ENCODE measurements at places on chromosomes 3 and 15.

DNA sequence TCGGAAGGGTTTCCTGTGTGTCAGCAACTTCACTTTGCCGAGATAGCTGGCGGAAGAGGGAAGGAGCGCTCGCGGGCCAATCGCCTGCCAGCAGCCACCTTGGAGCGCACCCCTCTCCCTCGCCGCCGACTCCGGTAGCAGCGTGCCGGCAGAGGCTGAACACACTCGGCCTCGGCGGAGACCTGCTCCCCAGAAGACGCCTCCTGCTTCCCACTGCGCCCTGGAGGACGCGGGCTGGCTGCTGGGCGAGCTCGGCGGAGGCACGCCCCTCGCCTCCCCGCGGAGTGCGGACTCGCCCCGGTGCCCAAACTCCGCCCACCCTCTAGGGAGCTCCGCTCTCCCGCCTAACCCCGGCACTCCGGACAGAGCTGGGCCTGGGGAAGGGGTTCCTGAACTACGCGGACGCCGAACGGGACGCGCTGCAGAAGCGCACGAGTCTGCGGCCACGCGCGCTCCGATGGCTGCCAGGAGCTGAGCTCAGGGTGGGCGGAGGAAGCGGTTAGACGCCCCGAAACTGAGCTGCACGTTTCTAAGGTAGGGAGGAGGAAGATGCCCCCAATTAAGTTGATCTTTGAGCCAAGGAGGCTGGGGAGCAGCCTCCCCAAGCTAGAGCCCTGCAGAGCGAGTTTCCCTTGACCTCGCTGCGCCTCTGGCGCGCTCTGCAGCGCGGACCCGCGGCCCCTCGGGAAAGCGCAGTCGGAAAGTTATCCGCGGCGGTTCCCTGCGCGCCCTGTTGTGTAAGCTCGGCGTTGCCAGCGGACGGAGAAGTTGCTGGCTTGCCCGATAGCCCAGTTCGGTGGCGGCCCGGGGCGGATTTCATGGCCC lies at the start of gene P2RY1:
Gene P2RY1 (plus strand): TSS at position 356 of the 825 bp plus-strand sequence. CDS start 652 bp downstream, outside the sequence.
- DNase-seq = peak; percentile 62

DNA sequence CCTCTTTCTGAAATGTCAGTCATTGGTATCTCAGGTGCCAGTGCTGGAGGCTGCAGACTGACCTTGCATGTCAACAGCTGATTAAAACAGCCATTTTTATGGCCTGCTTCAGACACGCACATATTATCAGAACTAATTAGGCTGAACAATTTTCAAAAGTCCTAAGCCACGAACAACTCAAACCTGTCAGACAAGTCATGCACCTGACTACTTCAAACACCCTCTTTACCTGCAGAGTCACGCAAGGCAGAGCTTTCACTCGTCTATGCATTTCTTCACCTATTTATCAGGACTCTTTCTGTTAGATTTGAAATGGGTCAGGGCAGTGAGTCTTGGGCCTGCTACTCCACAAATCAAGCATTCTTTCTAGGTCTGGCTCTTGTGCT lies 26.7 kb downstream of the CLK3 start:
- peak; percentile 86 for DNase-seq

- DNase-seq = peak; percentile 25
Measured at GRCh38 chr3:185942907-185943759, 5.3 kb upstream of the TRA2B start.

DNA sequence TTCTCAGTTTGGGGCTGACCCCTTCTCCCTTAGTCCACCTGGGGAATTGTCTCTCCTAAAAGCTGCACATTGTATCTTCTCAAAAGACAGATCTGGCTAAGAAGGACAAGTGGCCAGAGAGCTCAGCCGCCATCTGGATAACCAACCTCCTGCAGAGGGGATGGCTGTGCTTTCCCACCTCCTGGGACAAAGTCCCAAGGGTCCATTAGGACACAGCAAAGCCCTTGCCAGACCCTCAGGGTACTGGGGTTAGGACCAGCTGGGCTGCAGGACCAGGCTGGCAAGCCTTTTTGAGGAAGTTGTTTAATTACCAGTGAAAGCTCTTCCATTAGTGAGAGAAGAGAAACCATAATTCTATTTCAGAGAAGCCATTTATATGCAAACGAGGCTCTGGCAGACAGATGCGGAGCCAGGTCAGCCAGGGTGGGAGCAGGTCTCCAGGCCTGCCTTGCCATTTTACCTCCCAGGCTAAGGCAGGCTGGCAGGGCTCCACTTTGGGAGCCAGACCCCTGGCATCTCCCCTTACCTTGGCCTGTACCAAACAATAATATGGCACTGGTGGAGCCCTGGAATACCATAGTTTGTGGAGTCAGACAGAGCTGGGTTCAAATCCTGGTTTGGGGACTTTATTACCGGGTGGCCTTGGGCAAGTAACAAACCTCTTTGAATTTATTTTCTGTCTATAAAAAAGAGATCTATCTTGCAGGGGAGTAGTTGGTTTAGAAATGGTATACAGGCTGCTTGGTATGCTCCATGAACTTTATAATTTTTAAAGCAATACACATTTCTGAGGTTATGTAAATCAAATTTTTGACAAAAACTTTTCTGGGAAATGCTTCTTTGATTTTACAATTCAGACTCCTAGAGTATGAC lies 17.9 kb downstream of the SHF start:
- no peak for DNase-seq

GRCh38 chr3:37040231-37040630 lies 46.9 kb downstream of the MLH1 start:
- DNase-seq = no peak

GRCh38 chr15:52236013-52236412 lies 44.8 kb upstream of the GNB5 start:
- no peak for DNase-seq

- no peak for DNase-seq
Measured at GRCh38 chr15:49406352-49407118, 16.5 kb upstream of the FGF7 start.

- no peak for DNase-seq
Measured at GRCh38 chr3:65004795-65005295, 317.0 kb upstream of the ADAMTS9 start.

GRCh38 chr15:87799428-87799827 lies 457.1 kb downstream of the NTRK3 start:
- no peak for DNase-seq

DNA sequence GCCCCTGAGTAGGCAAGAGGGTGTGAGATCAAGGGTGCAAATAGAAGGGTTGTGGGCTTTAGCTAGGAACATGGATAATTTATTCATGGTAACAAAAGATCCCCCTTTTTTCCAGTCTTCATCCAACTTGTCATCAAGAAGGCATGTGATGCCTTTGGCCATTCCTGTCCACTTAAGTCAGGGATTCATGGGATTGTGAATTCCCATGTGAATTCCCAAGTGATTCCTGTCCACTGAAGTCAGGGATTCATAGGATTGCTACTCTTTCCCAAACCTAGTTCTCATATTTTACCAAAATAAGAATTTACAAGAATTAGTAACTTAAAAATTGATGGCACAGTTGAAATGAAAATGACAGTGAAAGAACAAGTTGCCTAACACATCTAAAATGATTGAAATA lies 40.8 kb downstream of the HMG20A start:
- DNase-seq = no peak

- DNase-seq = no peak
Measured at GRCh38 chr3:36227980-36228379, 152.3 kb upstream of the STAC start.

DNA sequence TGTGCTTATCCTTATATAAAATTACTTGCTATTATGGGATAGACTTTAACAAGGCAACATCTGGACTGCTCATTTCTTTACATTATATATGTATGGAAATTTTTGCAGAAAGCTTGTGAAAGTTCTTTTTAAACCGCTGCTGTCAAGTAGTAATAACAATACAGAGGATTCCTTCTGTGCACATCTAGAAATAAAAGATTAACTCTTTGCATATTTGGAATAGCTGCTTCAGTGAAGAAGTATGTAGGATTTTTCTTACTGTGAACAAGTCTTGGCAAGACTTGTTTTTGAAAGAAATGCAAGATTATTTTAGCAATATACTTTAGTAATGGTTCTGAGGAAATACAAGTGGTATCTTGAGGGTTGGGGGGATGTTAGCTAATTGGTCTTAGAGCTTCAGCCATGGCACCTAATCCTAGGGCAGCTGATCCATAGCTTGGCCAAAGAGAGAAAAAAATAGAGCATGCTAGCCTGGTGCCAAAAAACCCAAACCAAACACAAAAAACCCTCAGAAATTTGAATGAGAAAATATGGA lies 4.3 kb downstream of the PRKCI start:
- no peak for DNase-seq

DNA sequence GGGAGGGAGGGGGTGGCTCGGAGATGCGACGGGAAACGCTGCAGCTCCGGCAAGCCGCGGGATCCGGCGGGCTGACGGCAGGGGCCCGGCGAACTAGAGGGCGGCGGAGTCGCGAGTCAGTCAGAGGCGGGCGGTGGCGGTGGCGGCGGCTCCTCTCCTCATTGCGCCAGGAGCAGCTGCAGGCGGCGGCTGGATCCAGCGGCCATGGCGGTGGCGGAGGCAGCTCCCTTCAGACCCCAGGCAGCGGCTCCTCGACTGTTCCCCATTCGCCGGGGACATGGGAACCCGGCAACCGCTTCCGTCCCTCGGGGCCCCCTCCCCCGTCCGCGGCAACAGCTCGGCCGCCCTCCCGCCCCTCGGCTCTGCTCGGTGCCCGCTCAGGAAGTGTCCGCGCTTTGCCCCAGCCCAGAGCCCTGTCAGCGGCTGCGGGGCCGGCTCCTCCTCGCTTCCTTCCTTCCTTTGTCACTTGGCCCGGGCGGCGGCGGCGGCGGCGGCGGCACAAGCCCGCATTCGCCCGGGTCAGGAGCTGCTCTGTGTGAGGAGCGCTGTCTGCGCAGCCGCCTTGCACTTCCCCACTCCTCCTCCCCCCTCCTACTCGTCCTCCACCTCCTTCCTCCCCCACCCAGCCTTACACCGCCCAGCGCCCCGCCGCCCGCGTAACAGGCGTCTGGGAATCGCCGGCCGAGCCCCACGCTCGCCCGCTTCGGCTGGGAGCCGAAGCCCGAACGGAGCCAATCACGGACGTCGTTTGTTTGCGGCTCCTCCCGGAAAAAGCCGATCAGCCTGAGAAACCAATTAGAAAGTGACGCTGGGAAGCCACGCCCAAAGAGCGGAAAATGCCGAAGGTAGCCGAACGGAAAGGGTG lies at the start of gene GSK3B:
Gene GSK3B (minus strand): TSS at position 537 of the 865 bp plus-strand sequence. CDS start 1,013 bp downstream, outside the sequence.
- DNase-seq = no peak

- no peak for DNase-seq
Measured at GRCh38 chr3:146543461-146544001, 876 bp downstream of the PLSCR1 start.

DNA sequence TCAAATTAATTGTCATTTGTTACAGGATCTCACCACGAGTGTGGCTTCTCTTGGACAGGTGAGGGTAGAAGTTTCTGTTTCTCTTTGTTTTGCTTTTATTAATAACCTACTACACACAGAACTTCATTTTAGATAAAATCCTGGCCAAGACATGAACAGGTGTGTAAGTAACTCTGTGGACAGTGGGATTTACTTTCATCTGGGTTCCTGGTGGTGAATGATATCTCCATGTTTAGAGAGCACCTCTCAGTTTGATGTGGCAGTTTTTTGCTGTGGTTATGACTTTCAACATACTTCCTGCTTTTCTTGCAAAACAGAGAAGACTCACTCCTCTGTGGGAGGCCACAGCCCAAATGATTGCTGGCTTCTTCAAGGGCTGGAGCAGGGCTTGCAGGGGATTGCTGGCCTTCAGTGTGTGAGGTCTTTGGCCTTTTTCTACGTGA lies 71.1 kb upstream of the XCR1 start:
- no peak for DNase-seq

DNA sequence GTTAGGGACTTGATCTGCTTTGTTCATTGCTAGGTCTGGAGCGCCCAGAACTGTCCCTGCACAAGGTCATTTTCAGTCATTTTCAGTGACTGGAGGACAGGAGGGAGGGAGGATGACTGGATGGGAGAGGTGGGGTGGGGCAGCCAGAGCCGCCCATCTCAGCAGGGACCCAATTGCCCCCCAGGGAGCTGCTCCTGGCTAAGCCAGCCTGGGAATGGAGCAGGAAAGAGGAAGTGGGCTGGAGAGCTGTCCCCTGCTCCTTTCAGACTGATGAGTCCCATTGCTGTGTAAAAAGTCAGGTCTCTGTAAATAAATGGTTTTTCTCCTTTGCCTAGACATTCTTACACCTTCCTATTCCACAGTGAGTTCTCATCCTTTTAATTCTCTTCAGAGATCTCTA lies 98.4 kb upstream of the RAD18 start:
- DNase-seq = no peak

GRCh38 chr3:132783152-132783551 lies 60.9 kb upstream of the NPHP3 start:
- no peak for DNase-seq

GRCh38 chr3:9930804-9931418 lies 2.7 kb upstream of the CRELD1 start:
- DNase-seq = no peak

DNA sequence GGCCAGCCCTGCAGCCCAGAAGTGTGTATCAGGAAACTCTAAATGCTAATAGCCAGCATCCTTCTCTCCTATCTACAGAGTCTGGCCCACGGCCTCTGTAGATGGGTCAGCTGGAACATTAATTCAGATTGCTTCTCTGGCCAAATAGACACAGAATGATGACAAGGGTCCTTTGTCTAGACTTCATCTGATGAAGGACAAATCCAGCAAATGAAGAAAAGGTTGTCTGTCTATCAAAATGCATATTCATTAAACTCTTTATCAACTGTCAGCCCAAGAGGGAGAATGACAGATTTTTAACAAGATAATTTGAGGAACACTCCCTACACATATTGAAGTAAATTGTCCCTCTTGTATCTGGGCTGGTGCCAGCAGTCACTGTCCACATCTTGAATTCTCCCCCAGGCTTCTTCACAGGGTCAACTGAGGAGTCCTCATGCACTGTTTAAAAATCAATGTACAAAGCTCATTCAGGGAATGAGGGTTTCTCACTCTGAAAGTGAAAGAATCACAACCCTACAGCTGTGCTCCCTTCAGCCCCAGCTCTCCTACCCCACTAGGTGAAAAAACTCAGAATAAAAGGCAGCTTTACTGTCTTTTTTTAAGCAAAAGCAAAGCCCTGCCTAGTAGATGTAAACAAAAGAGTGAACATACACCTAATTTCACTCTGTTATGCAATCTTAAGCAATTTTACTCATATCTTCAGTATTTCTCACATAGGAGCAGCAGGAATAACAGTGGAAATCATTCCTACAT lies 507.7 kb downstream of the IGSF11 start:
- DNase-seq = no peak
